ENCODE measurements at places on chromosomes 11 and 22. TPM values are rescaled to one million over a fixed set of nuclear protein-coding genes. Genes with fewer than 3 reads are reported as not detected.

- H3K4me3 ChIP-seq = no peak overlapping the region
- peak; percentile 52 for DNase-seq
- no peaks in the 10 kb centered on the region for H3K27me3 ChIP-seq
- H3K36me3 ChIP-seq = no peaks in the 10 kb centered on the region
- H3K27ac ChIP-seq = peak overlapping the region; percentile 45
Observed at GRCh38 chr11:94747601-94748041, 20.5 kb upstream of the AMOTL1 start.

GRCh38 chr11:38460429-38460828 lies 1862.4 kb upstream of the RAG2 start:
- H3K4me3 ChIP-seq = no peak overlapping the region
- no peak for DNase-seq
- no peak overlapping the region for H3K27ac ChIP-seq
- no peaks in the 10 kb centered on the region for H3K36me3 ChIP-seq
- no peaks in the 10 kb centered on the region for H3K27me3 ChIP-seq

The OR52N4 gene
- not detected for total RNA-seq

- no peak overlapping the region for H3K4me3 ChIP-seq
- no peak overlapping the region for H3K27ac ChIP-seq
- H3K4me1 ChIP-seq = no peaks in the 10 kb centered on the region
- no peak for DNase-seq
- no peaks in the 10 kb centered on the region for H3K36me3 ChIP-seq
Observed at GRCh38 chr11:121630041-121630440, 177.3 kb upstream of the SORL1-AS1 start.

- H3K27ac ChIP-seq = peak overlapping the region; percentile 66
- DNase-seq = no peak
- no peaks in the 10 kb centered on the region for H3K36me3 ChIP-seq
- no peak overlapping the region for H3K4me3 ChIP-seq
Observed at GRCh38 chr11:86990031-86990430, 34.8 kb upstream of the FZD4 start.

DNA sequence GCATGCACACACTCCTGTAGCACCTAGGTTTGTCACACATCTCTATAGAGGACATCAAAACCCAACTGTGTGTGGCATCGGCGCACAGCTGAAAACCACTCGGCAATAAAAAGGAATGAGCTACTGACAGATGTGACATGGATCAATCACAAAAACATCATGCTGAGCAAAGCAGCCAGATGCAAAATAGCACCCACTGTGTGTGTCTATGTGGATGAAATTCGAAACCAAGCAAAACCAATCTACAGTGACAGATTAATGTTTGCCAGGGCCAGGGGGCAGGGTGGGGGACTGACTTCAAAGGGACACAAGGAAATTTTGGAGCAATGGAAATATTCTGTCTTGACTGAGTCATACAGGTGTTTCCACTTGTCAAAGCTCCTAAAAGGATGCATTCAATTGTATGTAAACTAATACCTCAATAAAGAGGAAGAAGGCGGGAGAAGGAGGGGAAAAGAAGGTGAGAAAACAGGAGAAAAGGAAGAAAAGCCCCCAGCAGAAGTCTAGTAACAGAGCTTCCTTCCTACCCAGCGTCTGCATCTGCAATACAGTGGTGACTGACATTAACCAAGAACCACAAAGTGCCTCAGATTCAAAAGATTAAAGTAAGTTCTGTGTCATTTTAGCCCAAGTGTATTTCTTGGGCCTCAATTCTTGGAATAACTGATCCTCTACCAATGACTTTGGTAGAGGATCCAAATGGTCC lies 49.8 kb downstream of the PACSIN2 start:
- H3K36me3 ChIP-seq = no peaks in the 10 kb centered on the region
- H3K27ac ChIP-seq = peak overlapping the region; percentile 12
- no peaks in the 10 kb centered on the region for H3K27me3 ChIP-seq
- H3K4me3 ChIP-seq = no peak overlapping the region

The OR2AG2 gene
- total RNA-seq = not detected

The NAALAD2 gene
- 142 TPM for total RNA-seq

GRCh38 chr22:17946662-17947367 lies 77.5 kb downstream of the MICAL3 start:
- no peak overlapping the region for H3K4me3 ChIP-seq
- no peak for DNase-seq
- H3K27ac ChIP-seq = no peak overlapping the region

The H19 gene
- 1.5 TPM for total RNA-seq

DNA sequence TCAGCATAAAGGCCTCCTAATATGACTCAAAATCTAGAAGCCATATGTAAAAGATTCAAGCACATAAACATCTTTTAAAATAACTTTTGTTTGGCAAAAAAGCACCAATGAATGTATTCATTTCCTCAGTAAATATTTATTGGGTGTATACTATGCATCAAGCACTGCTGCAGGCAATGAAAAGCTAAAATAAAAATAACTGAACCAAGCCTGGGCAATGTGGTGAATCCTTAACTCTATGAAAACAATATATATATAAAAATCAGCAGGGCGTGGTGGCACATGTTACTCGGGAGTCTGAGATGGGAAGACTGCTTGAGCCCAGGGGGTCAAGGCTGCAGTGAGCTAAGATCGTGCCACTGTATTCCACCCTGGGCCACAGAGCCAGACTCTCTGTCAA lies 27.8 kb downstream of the PIK3C2A start:
- no peak overlapping the region for H3K4me3 ChIP-seq
- 0 out of 2 replicates have a peak, but pooled peaks cover 1% of the 10 kb centered on the region for H3K36me3 ChIP-seq
- no peak overlapping the region for H3K27ac ChIP-seq
- H3K27me3 ChIP-seq = no peaks in the 10 kb centered on the region
- no peaks in the 10 kb centered on the region for H3K4me1 ChIP-seq

- H3K4me3 ChIP-seq = no peak overlapping the region
- no peaks in the 10 kb centered on the region for H3K4me1 ChIP-seq
- H3K27ac ChIP-seq = no peak overlapping the region
- H3K36me3 ChIP-seq = no peaks in the 10 kb centered on the region
- H3K27me3 ChIP-seq = no peaks in the 10 kb centered on the region
Observed at GRCh38 chr11:44304091-44305025, 5.6 kb downstream of the ALX4 start.

- H3K27ac ChIP-seq = no peak overlapping the region
- DNase-seq = peak; percentile 15
- H3K4me3 ChIP-seq = no peak overlapping the region
- H3K27me3 ChIP-seq = no peaks in the 10 kb centered on the region
Observed at GRCh38 chr22:48089601-48090331, 1327.3 kb downstream of the TBC1D22A start.

DNA sequence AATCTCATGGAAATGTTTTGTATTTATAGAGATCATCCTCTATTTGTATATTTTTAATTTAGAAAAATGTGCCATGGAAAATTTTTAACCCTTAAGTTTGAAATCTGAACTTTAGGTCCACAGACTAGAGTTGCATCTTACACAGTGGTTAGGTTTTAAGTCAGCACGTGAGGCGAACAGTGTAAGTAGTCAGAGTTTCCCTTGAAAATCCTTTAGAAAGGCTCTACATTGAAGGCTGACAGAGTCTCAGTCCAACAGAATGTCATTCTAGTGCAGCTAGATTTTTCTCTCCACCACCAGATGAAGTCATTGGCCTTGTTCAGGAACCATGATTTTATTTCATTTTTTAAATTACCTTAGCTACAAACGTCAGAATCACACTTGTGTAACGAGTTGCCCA lies 18.7 kb downstream of the HMGXB4 start:
- DNase-seq = no peak
- no peak overlapping the region for H3K4me3 ChIP-seq
- H3K27me3 ChIP-seq = no peaks in the 10 kb centered on the region
- no peaks in the 10 kb centered on the region for H3K4me1 ChIP-seq
- no peak overlapping the region for H3K27ac ChIP-seq
- no peaks in the 10 kb centered on the region for H3K36me3 ChIP-seq

Data from Caco-2 (cell line).